ENCODE measurements at places on chromosomes 12 and 14. TPM values are rescaled to one million over a fixed set of nuclear protein-coding genes. Genes with fewer than 3 reads are reported as not detected.

DNA sequence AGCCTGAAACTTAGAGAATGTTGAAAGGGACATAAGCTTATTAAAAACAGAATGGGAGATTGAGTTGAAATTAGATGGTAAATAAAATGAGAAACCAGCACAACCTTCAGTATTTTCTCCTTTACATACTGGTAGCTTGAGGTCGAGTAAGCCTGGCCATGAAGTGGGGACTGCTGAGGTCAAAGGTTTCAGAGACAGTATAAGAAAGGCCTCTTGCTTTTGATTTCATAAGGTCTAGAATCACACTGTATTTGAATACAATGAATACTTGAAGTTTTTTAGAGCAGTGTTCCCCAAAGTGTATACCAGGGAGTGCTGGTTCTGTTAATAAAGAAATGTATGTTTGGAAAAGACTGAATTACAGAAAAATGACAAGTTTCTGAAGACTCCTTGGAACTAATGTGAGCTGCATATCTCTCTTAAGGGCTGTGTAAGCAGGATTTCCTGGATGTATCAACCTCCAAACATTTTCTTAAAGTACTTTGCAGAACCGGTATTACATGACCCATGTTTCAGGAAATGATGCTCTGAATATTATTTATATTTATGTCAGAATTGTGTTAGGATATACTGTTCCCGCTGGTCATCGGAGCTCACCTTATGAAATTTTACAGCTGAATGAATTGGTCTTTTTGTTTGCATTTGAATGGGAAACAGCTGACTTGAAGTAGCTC, 85.0 kb downstream of the AKAP6 start:
- DNase-seq: no peak

DNA sequence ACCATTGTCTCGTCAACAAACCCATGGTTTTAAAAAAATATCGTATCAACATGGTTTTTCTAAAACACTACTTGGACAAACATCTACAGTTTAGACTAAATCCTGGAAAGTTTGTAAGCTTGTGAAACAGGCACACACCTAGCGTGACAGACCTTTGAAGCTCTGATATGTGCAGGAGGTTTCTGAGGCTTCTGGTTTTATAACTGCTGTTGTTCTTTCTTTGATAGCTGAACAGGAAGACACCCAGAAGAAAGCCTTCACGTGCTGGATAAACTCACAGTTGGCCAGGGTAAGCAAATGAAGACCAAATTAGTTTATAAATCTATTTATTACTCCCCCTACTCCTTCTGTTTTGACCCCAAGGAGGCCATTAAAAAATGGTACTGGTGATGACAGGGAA, 87.6 kb downstream of the SYNE2 start:
- no peak for DNase-seq

DNA sequence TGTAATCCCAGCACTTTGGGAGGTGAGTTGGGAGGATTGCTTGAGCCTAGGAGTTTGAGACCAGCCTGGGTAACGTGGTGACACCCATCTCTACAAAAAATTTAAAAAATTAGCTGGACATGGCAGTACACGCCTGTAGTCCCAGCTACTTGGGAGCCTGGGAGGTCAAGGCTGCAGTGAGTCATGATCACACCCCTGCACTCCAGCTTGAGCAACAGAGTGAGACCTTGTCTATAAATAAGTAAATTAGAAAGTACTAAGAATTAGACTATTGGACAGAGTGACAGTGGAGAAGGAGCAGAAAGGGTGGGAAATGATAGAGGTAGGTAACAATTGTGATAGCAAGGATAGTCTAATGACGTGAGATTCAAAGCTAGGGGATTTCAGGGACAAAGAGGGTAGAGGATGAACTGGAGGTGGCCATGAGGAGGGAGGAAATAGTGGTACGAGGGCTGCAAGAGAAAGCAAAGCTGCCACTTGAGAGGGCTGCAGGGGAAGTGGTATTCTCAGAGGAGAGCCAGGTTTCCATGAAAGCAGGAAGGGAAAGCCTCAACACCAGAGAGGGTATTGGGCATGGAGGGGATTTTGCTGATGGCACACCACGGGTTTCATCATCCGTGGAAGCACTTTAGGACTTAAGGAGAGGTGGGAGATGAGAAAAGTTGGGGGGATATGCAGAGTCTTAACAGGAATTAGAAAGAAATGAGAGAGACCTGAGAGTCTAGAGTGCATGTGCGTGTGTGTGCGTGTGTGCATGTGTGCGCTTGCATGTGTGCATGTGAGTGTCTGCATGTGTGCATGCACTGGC, 85.6 kb downstream of the SYNE2 start:
- DNase-seq: no peak

DNA sequence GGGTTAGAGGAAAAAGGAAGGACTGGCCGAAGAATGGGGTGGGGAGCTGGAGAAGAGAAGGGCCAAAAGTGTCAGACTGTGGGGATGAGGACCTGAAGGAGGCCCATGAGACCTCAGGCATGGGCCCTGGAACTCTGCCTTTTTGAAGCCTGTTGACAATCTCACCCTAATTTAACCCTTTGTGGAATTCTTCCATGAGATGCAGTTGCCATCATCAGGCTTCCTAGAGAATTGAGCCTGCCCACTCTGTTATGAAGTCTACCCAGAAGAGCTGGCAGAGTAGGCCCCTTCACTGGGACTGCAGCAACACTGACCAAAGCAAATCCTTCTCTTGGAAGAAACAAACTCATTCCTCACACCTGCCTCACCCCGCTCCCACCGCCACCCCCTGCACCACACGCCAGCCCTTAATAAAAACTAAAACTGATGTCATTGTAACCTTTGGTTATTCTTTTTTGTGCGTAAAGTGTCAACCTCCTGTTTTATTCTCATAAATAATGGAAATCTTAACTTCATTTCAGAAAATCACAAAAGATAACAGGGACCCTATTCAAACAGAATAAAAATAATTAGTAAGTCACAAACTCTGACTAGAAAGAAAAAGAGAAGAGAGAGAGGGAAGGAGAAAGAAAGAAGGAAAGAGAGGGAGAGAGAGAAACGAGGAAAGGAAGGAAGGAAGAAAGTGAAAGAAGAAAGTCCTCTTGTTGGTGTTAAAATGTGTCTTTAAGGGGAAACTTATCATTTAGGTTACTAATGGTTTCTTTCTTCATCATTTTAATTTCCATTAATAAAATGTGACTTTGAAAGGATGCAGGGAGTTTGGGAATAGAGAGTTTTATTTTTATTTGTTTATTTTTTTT, 61.3 kb downstream of the CRADD start:
- no peak for DNase-seq

DNA sequence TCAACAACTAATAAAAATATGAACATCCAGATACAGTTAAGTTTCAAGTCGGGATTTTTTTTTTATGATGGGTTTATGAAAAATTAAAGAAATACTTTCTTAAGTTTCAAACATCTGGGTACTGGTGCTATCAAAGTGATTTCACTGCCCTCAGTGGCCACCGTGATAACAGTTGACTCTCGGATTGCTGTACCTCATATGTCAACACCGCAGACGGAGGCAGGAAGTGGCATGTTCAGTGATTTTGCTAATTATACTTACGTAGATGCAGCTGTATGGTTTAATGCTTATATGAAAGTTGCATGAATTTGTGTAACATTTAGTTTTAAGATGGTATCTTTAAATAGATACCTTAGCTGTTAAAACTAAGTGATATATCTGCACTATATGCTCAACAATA, 20.8 kb upstream of the FBLN5 start:
- DNase-seq: no peak

- DNase-seq: no peak
These were observed 136.8 kb upstream of the TBX3 start for GRCh38 chr12:114820796-114821195.

GRCh38 chr14:56580221-56580711, 668 bp downstream of the TMEM260 start:
- DNase-seq: no peak

- DNase-seq: no peak
These were observed 166.5 kb downstream of the ZFP36L1 start for GRCh38 chr14:68626386-68626785.

DNA sequence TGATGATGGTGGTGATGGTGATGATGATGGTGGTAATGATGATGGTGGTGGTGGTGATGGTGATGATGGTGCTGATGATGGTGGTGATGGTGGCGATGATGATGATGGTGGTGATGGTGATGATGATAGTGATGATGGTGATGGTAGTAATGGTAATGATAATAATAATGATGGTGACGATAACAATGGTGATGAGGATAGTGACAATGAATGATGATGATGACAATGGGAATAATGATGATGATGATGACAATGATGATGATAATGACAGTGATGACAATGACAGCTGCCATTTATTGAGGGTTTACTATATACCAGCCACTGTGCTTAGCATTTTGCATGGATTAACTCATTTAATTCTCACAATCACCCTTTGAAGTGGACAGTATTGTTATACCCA, 94.6 kb downstream of the SRRM4 start:
- DNase-seq: no peak

DNA sequence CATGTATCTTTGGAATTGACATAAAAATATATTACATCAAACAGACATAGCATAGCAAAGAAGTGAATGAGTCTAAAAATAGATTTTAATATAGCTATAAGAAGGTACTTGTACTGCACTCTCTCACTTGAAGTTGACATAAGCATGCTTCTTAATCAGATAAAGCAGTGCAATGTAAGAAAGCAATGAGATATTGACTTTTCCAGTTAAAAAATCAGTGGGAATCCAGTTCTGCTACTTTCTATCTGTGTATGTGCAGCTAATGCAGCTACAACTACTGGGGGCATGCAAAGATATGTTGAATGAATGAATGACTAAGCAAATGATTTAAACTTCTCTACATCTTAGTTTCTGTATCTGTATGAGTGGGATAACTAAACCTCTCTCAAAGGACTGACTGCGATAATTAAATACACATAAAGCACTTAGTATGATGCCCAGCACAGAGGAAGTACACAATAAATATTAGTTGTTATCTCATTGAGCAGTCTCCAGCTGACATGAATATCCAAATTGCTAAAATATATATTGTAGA, 10.3 kb downstream of the WASHC3 start:
- no peak for DNase-seq

DNA sequence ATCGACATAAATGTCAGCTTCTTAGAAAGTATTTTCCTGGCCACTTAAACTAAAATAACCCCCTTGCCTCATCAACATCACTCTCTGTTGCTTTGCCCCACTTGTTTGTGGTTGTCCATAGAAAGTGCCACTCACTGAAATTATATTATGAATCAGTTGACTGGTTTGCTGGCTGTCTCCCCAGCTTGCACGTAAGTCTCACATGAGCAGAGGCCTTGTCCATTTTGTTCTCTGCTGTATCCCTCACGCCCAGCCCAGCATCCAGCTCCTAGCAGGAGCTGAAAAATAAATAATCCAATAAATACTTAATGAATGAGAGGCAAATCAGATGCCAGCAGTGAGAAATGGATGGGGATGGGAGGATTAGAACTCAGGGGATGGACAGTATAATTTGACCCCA, 159.3 kb downstream of the KSR2 start:
- DNase-seq: no peak

SLCO1B1 gene
- not detected for total RNA-seq

DPPA3 gene
- not detected for total RNA-seq

GDF3 gene
- not detected for total RNA-seq

CACNA2D4 gene
- 13.0 TPM for total RNA-seq

CLEC4E gene
- total RNA-seq: 37.8 TPM

BCDIN3D gene
- total RNA-seq: 1.9 TPM

NEK9 gene
- total RNA-seq: 40.1 TPM

SPTB gene
- total RNA-seq: 1.1 TPM
